ENCODE measurements at places on chromosomes 7 and 10.

GRCh38 chr7:138092486-138093028 is 16.3 kb downstream of the AKR1D1 start:
- H3K27ac ChIP-seq, result no peak overlapping the region
- peaks cover 2% of the 10 kb centered on the region for H3K36me3 ChIP-seq
- no peak for DNase-seq
- no peaks in the 10 kb centered on the region for H3K4me1 ChIP-seq

DNA sequence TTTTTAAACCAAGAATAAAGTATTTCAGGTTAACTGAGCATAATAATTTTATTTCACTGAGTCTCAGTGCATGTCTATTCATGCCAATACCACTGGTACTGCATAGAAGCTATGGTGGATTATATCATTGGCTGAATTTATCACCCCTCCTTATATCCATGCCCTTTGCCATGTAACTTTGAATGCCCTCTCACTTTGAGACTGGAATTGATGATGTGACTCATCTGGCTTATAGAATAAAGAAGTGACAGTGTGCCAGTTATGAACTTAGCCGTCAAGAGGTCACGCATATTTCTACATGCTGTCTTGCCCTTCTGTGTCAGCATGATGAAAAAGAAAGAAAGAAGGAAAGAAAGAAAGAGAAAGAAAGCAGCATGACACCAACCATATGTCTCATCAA is 20.7 kb upstream of the ABLIM1 start:
- no peak for DNase-seq
- peaks cover 27% of the 10 kb centered on the region for H3K4me1 ChIP-seq
- H3K27me3 ChIP-seq, result no peaks in the 10 kb centered on the region
- H3K36me3 ChIP-seq, result no peaks in the 10 kb centered on the region
- H3K4me3 ChIP-seq, result no peak overlapping the region

DNA sequence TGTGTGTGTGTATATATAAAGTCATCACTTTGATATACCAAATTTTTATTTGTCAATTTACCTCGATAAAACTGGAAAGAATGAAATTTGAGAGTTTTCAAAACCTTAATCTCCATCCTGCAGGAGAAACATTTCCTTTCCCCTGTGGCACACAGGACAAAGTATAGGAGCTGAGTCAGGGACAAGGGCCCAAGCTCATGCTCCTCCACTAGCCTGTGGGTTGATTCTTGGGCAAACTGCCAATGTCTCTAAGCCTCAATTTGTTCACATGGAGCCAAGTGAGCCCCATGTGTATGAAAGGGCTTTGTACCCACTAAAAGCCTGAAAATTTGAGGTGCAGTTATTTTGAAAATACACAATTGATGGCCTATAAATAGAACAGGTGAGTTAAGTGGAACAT is 60.3 kb upstream of the IL6 start:
- no peaks in the 10 kb centered on the region for H3K36me3 ChIP-seq
- no peaks in the 10 kb centered on the region for H3K27me3 ChIP-seq
- no peak for DNase-seq
- peaks cover 9% of the 10 kb centered on the region for H3K4me1 ChIP-seq

DNA sequence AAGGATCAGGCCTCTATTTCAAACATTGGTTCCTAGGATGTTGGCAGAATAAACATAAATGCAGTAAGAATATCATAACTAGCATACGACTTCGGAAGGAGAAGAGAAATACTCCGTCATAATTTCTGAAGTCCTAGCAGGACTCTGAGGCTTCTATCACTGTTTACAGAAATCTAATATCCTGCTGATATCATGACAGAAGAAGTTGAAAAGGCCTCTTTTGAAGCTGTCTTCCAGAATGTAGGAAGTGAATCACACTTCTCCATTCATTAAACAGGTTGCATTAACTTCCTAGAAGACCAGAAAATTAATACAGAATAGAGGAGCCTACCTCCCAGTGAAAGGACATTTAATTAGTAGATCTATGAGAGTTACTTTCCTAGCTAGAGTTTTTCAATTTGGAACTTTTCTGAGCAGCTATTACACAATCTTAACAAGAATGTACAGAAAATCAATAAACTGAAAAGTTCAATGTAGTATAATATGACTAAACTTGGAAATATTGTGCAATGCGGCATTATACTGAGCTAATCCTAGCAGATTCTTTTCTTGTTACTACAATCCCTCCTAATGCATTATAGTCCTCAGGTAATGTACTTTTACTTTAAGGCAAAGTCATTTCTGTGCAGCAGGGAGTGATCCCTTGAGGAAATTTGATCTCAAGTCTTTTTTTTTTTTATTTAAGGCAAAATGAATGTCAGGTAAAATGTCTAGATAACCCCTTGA is 622.6 kb upstream of the CELF2 start:
- no peaks in the 10 kb centered on the region for H3K4me1 ChIP-seq
- peaks cover 2% of the 10 kb centered on the region for H3K36me3 ChIP-seq
- no peak overlapping the region for H3K27ac ChIP-seq
- H3K4me3 ChIP-seq, result no peak overlapping the region

GRCh38 chr10:133129859-133130495 is 30.0 kb upstream of the KNDC1 start:
- no peaks in the 10 kb centered on the region for H3K36me3 ChIP-seq
- DNase-seq, result no peak
- H3K4me3 ChIP-seq, result no peak overlapping the region
- H3K27ac ChIP-seq, result no peak overlapping the region
- no peaks in the 10 kb centered on the region for H3K4me1 ChIP-seq

- no peaks in the 10 kb centered on the region for H3K27me3 ChIP-seq
- H3K36me3 ChIP-seq, result no peaks in the 10 kb centered on the region
- H3K4me1 ChIP-seq, result no peaks in the 10 kb centered on the region
- no peak overlapping the region for H3K4me3 ChIP-seq
Measured at GRCh38 chr10:10831085-10831484, 186.6 kb upstream of the CELF2 start.

Data from mesothelial cell of epicardium (in vitro differentiated cells).